HT1080 (cell line): ENCODE measurements at places on chromosomes 16 and 17. TPM values are rescaled to one million over a fixed set of nuclear protein-coding genes. Genes with fewer than 3 reads are reported as not detected.

Gene CACNG5
- not detected in 2 replicates for total RNA-seq

Gene PRDM7
- total RNA-seq, result not detected in 2 replicates

Gene SCNN1B
- total RNA-seq, result not detected in 2 replicates

Gene PRSS36
- 0.77 and 2.0 TPM in 2 replicates for total RNA-seq

Gene MT1E
- 533 and 612 TPM in 2 replicates for total RNA-seq
